Right ventricle myocardium superior (tissue), 1 donor: ENCODE measurements at places on chromosomes 4 and X. TPM values are rescaled to one million over a fixed set of nuclear protein-coding genes. Genes with fewer than 3 reads are reported as not detected.

- no peak for DNase-seq
These were observed 139.3 kb downstream of the GASK1B start for GRCh38 chr4:158033416-158034120.

The BBS12 gene
- total RNA-seq, result 4.9 TPM

The SLC26A1 gene
- 0.19 TPM for total RNA-seq

- DNase-seq, result no peak
These were observed 3.6 kb upstream of the EIF4E start for GRCh38 chr4:98932539-98932938.

GRCh38 chrX:78119521-78120227, 15.6 kb downstream of the PGK1 start:
- DNase-seq, result no peak
